ENCODE measurements at places on chromosomes 1 and 21. TPM values are rescaled to one million over a fixed set of nuclear protein-coding genes. Genes with fewer than 3 reads are reported as not detected.
A peak's percentile ranks its signal among the peaks of the same experiment; 100 is the strongest.

DNA sequence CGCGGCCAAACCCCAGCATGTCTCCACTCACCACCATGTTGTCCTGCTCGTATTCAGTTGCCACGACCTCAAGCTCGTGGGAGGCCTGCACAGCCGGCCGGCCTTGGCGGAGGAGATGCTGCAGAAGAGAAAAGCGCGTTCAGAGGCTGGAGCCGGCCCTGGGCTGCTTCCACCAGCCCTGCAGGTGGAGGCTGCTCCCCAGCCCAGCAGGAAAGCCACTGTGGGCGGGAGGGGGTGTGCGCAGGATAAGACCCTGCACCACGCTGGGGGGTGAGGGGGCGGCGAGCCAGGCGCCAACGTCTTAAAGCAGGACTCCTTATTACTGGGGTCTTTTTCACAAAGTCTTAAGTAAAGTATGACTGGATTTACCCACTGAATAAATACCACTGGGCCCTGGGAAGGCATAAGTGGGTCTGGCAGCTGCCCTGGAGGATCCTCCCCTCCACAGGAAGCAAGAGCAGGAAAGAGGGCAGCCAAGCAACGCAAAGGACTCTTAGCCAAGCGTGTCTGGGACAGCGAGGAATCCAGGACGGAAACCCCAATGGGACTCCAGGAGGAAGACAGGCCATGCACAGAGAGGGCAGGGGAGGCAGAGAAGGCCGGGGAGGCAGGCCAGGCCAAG, 104.8 kb downstream of the NPHP4 start:
- DNase-seq = no peak

- no peak for DNase-seq
Measured at GRCh38 chr1:70429757-70430156, 18.7 kb downstream of the CTH start.

The PACC1 gene
- total RNA-seq = 25.7 TPM

- DNase-seq = no peak
Measured at GRCh38 chr1:109396871-109397580, 692 bp downstream of the SORT1 start.

The CHIA gene
- total RNA-seq = not detected

GRCh38 chr1:65207317-65207716, 59.3 kb downstream of the AK4 start:
- DNase-seq = peak; percentile 16

The LCE2A gene
- not detected for total RNA-seq

DNA sequence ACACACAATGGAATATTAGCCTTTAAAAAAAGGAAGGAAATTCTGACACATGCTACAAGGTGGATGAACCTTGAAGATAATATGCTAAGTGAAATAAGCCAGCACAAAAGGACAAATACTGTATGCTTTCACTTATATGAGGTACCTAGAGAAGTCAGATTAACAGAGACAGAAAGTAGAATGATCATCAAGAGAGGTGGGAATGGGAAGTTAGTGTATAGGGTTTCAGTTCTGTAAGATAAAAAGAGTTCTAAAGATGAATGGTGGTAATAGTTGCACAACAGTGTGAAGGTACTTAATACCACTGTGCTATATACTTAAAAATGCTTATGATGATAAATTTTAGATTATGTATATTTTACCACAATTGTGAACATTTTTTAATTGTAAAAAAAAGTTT, 7.2 kb downstream of the RPAP2 start:
- DNase-seq = no peak

DNA sequence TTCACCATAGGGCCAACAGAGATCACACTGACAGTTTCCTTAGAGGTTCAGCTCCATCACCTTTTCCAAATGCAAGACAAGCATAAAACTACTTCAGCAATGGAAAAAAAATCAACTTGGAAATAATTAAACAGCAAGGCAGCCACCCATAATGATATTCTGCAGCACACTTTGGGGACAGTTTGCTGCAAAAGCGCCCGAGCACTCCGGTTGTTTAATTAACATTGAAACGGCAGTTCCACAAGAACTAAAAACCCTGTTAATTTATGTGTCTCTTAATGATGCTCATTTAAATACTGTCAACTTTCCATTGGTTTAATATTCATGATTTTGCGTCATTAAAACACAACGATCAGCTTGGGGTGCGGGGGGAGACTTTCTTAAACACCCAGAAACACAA, 153.2 kb downstream of the ELAVL4 start:
- no peak for DNase-seq

- peak; percentile 76 for DNase-seq
Measured at GRCh38 chr1:181033799-181034451, at the start of gene MR1. TSS of gene MR1 (plus strand) at chr1:181033983. CDS start at chr1:181034008, 25 bp downstream.

DNA sequence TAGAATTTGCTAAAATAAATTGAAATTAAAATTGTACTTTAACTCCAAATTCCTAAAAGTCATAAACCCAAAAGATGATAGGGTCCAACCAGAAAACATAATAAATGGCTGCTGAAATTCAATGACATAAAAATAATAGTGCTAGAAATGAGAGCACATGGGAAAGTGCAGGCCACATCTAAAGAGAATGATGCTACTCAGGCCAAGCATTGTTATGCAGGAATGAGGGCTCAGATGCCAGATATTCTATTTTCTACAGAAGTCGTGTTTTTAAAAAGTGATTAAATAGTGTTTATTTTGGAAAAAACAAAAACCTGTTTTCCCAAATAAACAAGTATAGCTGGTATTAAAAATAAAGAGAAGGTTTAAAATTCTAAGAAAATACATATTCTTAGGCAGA, 234.4 kb downstream of the KCNT2 start:
- DNase-seq = no peak

DNA sequence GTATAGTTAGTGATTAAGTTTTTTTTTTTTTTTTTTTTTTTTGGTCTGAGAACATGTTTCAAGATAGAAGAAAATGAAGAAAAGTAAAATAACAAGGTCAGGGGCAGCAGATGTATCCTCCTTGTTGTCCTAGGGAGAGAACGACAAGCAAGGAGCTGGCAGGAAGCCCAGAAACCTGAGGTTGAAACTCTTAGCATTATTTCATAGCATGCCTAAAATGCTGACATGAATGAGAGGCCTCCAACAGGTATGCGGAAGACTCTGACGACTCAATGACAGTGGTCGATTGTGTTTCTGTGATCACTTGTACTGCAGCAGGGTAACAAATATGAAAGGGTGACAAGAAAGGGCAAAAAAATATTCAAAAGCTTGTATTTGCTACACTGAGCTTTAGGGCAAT, 415.9 kb downstream of the PLA2G4A start:
- DNase-seq = peak; percentile 26

The TCEA3 gene
- total RNA-seq = 1.7 TPM

- DNase-seq = no peak
Measured at GRCh38 chr1:109542657-109543056, 3.0 kb downstream of the GPR61 start.

- no peak for DNase-seq
Measured at GRCh38 chr1:237145379-237146135, 103.6 kb downstream of the RYR2 start.

- DNase-seq = no peak
Measured at GRCh38 chr1:201140235-201140940, 13.4 kb upstream of the ASCL5 start.

GRCh38 chr1:58836408-58836807, 52.6 kb upstream of the JUN start:
- no peak for DNase-seq
